ENCODE measurements at places on chromosomes 12 and 14.

DNA sequence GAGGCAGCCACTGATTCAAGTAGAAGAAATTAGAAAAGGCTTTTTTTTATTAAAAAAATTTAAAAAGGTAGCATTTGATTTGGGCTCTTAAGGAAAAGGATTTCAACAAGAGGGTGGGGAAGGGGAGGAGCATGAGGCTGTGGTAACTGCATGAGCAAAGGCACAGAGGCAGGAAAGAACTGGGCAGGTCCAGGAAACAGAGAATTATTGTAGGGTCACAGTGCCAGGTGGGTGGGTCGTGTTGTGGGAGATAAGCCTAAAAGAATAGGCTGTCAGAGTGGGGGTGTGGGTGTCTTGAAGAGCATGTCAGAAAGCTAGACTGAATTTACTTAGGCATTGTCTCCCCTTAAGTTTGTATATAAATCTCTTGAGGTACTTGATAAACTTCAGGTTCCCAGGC is 7.8 kb downstream of the LIMA1 start:
- no peak for DNase-seq

- no peak for DNase-seq
These were observed 642 bp upstream of the PAN2 start for GRCh38 chr12:56334490-56334793.

GRCh38 chr12:121799156-121799841 is 4.5 kb upstream of the SETD1B start:
- DNase-seq = peak; percentile 96

DNA sequence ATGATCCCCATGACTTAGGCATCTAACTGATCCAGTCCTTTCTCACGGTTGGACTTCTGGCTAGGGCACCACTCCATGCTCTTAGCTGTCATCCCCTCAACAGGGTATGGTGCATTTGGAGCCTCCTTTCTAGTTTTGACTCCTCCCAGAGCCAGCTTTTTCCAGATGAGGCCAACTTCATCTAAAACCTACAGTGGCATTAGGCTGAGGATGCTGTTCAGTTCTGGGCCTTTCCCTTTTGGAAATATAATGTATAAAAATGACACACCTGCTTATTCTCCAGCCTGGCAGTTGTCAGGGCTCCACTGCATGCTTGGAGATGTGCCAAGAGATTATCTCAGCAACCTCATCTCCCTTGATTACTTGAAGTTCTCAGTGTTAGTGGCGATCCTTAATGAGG is 239.7 kb downstream of the EMP1 start:
- DNase-seq = no peak

DNA sequence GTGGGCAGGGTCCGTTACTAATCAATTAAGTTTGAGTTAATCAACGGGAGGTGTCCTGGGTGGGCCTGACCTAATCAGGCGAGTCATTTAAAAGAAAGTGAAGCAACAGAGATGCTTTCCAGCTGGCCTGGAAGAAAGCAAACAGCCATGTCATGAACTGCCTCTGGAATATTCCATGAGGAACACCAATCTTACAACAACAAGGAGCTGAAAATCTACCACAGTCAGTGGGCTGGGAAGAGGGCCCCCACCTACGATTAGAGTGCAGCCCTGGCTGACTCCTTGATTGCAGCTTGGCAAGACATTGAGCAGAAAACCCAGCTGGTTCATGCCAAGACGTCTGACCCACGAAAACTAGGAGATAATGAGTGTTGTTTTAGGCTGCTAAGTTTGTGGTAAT is 56.2 kb downstream of the SSPN start:
- no peak for DNase-seq

DNA sequence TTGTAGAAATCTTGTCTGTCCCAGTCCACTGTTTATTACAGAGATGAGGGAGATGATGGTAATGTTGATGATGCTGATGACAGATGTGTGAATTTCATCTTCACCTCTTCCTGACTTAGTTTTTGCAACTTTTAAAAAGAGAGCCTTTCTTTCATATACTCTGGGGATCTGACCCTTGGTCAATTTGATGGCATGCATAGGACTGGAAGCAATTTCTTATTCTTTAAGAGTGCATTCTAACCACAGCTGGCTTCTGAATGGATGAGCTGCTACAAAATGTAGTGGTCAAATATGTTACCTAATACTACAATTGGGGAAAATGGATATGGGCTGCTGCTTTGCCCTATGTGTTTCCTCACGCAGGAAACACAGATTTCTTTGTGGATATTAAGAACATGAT is 80.8 kb downstream of the MYRFL start:
- DNase-seq = no peak

- DNase-seq = no peak
These were observed 472.3 kb upstream of the SOX5 start for GRCh38 chr12:24421759-24422158.

DNA sequence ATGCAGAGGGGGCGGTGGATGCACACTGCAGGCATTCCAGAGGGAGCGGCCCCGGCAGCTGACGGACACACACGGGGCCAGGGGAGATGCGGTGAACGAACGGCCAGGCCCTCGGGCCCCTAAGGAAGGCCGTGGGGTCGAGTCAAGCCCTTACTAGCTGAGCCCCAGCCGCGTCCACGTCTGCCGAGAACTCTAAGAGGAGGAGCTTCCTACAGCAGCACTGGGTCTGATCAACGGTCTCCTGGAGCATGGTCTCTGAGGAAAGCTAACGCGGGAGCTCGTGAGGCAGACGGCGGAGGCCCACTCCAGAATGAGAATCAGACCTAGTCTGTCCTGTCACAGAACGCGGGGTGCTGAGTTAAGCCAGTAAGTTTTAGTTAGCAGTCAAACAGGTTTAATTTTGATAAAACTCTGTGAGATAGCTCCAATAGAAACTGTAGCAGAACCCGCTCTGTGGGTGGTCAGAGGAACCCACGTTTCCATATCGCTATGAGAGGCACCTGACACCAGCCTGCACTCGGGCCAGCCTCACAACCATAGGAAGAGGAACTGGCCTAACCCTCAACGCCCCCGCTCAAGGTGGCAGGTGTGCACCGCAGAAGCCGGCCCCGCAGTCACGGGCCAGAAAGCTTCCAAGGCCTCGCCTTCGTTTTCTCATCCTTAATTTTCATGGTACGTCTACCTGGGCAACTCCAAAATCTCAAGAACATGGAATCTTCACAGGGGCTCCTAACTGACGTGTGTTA is 55.5 kb downstream of the CDC42BPB start:
- no peak for DNase-seq

DNA sequence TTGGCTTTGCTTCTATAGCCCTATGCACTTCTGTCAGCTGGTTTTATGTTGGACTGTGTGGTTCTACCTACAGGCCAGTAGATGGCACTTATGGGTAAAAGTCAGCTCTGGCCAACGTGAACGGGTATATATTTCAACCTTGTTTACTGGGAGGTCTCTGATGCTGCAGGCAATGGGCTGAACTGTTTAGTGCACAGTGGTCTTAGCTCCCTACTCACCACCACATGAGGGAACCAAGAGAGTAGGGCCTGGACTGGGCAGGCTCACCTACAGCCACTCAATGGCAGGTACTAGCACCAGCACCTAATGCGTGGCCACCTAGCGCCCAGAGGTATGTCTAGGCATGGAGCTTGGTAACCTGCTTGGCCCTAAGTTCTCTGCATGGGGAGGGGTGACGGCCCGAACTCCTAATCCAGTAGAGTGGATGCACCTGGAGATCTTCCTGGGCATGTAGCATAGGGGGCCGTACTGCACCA is 481.8 kb downstream of the TMEM117 start:
- DNase-seq = no peak

GRCh38 chr12:96054244-96054610 is 18.8 kb upstream of the LTA4H start:
- DNase-seq = no peak

DNA sequence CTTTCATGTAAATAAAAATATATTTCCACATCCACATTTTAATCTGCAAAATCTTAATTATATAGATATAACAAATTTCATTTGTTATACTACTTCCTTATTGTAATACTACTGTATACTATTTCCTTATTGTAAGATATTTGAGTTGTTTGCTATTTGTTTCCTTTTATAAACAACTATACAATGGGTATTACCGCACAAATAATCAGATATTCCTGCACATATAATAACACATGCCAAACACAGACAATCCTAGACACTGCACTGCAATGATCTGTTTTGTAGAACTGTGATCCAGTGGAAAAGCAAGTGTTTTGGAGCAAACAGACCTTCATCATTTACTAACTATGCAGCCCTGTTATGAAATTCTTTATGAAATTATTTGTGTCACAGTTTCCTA is 30.5 kb downstream of the PRKD1 start:
- no peak for DNase-seq

- DNase-seq = no peak
These were observed 4.2 kb upstream of the TEP1 start for GRCh38 chr14:20417250-20418186.

- DNase-seq = no peak
These were observed 133.4 kb downstream of the RFLNA start for GRCh38 chr12:124428136-124428791.

DNA sequence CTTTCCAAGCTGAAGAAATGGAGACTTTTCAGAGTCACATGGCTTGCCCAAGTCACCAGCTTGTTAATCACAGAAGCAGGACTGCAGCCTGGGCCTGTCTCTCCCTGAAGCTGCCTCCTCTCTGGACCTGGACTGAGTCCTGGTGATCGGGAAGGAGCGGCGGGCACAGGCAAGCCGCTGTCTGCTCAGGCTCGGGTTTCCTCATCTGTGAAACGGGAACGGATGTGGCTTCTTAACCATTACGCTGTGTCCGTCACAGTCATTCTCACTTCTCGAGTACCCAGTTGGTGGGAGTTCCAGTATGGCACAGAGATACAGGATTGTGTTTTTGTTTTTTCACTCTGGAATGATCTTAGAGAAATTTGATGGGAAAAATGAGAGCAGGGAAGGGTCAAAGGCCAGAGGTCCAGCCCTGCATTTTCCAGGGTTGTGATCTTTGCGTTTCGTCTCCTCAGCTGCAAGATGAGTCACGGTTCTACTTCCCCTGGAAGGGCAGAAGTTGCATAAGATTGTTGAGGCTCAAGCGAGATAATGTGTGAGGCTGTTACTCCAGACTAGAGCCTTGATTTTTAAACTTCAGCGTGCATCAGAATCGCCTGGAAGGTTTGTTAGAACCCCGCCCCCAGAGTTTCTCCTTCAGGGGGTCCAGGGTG is 7.6 kb upstream of the LRTM2 start:
- DNase-seq = peak; percentile 31

DNA sequence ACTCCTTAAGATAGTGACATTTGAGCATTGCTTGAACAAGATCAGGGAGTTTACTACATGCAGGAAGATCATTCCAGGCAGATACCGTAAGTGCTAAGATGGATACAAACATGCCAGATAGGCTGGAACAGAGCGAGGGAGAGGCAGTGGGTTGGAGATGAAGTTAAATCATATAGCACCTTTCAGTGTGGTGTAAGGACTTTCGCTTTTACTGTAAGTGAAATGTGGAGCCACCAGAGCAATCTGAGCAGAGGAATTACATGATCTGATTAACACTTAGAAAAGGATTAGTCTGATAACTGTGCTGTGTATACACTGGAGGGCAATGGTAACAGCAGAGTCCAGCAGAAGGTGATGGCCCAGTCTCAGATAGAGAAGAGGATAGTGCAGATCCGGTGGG is 163.0 kb upstream of the SSTR1 start:
- DNase-seq = no peak

DNA sequence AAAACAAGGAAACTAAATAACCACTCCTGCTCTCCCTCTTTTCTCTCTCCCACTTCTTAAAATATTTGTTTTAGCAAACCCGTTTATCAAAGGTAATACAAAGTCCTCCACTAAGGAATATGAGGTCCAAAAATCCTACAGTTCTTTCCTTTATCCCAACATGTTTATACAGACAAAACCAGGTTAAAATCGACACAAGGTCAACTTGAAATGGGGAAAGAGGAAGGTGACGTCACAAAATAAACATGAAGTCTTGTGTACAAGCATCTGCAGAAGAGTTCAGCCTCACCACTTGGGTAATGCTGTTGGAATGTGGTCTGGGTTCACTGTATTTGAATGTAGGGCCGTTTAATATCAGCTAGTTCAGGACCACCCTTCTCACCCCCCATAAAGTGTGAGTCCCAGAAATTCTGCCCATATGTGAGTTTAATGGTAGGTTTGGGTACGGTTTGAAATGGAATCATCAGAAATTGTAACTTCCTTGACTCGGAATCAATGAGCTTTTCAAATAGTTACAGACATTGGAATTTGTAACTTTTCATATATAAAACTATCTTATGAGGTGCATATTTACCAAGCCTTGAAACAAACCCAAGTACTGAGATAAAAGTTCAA is 120.0 kb upstream of the SLC38A2 start:
- DNase-seq = no peak

GRCh38 chr12:107228076-107228475 is 134.7 kb upstream of the CRY1 start:
- no peak for DNase-seq

GRCh38 chr12:105946493-105946901 is 192.3 kb downstream of the NUAK1 start:
- peak; percentile 80 for DNase-seq

DNA sequence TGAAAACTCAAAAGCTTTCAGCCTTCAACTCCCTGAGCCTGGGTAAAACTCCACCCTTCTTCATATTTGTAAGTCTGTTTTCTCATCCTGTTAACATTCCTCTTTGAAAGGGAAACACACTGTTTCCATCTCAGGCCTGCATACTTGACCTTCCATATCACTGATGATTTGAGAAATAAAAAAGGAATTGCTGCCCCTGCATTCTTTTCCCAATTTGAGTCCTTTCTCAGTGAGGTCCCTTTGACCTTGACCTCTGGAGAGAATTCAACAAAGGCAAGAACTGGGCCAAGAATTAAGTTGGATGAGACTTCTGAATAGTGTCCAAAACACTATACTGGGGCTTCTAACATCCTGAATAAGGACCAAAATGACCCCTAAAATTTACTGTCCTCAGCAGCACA is 108.0 kb downstream of the AEBP2 start:
- no peak for DNase-seq

DNA sequence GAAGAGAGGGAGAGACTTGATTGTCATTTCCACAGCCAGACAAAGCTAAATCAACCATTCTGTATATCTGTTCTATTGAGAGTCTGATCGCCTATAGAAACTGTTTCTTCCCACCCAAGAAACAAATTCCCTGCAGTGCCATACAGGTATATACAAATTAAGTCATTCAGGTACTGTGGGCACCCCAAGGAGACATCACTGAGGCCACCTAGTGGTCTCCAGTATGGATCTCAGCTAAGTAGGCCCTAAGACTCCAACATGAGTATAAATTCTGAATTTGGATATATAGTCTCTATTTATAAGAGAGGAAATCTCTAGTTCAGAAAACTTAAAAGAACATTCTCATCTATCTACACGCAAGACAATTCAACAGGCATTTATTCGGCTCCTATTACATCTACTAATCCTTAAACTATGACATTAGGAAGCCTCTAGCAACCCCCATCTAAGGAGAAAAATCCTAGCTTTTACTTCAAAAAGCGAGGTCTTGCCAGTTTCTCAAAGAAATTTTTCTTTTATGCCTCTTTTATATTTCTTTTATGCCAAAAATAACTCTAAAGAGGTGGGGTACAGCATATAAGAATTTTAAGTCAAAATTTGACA is 62.6 kb downstream of the DCAF5 start:
- DNase-seq = peak; percentile 10

- no peak for DNase-seq
These were observed 15.6 kb downstream of the APPL2 start for GRCh38 chr12:105220150-105220928.

All from K562 (cell line).